ENCODE measurements at places on chromosomes 5 and 9.
A peak's percentile ranks its signal among the peaks of the same experiment; 100 is the strongest.

DNA sequence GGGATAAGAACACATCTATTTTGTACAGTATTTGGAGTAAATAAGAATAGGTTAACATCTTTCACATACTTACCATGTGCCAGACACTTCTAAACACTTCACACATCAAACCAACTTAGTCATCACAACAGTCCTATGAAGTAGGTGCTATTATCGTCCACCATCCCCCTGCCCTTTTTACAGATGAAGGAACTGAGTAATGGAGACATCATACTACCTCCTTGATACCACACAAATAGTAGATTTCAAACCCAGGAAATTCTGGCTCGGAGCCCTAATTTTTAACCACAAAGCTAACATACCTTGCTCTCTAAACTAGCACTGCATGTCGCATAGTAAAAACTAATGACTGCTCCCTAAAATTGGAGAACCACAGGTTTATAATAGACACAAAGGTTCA, 4.2 kb upstream of the ZNF366 start:
- DNase-seq = no peak

DNA sequence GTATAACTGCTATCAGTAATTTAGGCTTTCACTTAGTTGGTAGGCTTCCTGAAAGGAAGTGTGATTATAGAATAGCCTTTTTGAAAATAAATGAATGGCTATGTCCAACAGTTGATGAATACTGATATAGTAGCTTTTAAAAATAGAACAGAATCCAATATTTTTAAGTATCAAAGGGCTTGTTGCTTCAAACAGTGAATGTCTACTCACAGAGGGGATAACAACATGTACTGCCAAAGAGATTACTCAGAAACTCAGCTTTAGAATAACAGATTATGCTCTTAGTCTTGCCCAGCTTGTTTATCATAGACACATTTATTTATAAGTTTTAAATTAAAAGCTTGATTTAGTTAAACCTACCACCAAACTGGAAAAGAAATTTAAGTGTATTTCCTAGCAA, 132.6 kb downstream of the XRCC4 start:
- DNase-seq = no peak

DNA sequence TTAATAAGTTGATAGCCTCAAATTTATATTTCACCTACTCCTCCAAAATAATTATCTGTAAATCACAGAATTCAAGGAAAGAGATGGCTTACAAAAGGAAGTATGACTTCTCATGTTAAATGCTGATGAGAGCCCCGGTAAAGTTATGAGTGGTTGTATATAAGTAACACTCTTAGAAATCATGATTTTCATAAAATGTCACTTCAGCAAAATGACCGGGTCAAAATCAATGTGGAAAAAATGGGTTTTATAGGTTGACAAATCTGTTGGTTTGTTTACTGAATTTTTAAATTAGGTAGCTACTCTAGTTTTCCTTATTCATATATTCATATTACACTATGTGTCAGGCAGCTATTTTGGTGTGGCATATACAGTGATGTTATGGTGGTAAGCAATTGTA, 1131.0 kb downstream of the TAF11L14 start:
- DNase-seq = no peak

GRCh38 chr9:126375386-126375785, 48.8 kb downstream of the MVB12B start:
- DNase-seq = peak; percentile 72

- DNase-seq = no peak
These were observed 124.4 kb upstream of the ADCY2 start for GRCh38 chr5:7271435-7272084.

- no peak for DNase-seq
These were observed 38.0 kb upstream of the FANCC start for GRCh38 chr9:95355500-95355899.

DNA sequence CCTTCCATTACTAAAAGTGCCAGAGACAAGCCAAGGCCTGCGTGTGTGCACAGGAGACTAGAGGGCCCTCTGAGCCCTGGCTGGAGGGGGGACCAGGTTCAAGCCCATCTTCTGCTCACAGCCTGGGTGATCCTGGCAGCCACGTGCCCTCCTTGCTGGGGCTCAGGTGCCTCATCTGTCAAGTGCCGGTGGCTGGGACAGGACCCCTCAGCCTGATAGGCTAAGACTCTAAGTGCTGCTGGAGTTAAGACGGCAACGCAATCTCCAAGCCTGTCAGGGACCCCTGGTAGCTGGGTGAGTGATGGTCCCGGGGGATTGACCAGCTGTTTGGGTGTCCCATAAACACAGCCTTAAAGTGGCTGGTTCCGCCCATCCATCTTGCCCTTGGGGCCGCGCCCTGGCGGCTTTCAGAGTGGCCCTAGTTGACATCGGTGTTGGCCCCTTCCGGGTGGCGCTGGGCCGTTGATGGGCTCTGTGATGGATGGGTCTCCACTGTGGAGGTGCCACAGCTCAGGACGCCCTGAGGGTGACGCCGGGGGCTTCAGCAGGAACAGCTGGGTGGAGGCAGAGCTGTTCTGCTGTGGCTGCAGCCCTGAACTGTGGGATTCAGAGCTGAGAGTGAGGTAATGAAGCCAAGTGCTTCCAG, 136.2 kb downstream of the BARX1 start:
- no peak for DNase-seq

DNA sequence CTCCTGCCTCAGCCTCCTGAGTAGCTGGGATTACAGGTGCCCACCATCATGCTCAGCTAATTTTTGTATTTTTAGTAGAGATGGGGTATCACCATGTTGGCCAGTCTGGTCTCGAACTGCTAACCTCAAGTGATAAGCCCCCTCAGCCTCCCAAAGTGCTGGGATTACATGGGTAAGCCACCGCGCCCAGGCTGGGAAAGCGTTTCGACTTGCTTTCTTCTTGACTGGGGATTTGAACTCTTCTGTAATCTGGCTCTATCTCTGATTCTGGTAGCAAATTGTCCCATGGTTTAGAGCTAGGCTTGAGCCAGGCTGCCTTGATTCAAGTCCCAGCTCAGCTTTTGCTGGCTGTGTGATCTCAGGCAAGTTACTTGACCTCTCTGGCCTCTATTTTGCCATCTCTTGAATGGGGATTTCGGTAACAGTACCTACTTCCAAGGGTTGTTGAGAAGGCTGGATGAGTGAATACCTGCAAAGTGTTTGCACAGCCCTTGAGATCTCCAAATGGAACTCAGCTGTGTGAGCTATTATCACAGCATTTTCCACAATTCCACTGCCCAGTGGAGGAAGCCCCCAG, 20.5 kb upstream of the MVB12B start:
- no peak for DNase-seq

DNA sequence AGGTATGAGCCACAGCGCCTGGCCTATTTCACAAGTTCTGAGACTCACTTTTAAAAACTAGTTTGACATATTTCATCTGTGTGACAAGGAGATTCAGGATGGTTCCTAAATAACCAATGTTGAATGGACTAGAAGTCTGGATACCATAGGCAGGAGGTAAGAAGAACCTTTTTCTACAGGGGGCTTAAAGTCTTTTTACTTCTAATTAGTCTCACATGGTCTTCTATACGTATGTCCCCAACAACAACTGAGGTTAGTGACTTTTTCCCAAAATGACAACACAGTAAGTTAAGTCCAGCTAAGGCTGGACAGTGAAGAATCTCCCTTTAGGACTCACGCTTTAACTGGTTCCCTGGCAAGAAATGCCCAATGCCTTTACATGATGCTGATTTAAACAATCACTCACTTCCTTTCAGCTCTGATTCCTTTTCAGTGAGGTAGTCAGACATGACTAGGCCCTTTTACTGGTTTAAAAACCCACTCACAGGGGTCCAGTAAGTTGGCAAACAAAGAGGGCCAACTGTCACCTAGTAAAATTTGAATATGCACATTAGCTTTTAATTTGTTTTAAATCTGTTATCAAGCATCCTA, 12.1 kb upstream of the HAUS6 start:
- no peak for DNase-seq

DNA sequence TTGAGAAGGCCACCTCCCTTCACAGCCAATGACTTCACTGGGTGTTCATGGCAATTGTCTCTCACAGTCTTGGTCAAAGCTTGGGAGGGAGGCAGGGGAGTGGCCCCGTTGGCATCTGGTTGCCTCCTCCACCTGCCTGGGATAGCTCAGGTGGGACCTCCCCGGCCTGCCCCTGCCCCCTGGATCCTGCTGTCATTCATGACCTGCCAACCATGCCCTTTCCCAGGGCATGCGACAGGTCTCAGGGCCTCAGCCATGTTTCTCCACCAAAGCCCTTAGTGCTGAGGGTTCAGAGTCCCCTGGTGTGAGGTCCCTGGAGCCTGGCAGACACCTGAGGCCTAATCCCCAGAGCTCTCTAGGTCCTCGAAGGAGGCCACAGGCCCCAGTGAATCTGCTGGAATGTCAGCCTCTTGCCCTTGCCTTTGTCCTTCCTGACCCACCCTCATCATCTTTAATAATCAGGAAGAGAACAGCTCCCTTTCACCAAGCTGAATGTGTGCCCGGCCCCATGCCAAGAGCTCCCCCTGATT, 5.6 kb downstream of the DAB2IP start:
- DNase-seq = no peak

DNA sequence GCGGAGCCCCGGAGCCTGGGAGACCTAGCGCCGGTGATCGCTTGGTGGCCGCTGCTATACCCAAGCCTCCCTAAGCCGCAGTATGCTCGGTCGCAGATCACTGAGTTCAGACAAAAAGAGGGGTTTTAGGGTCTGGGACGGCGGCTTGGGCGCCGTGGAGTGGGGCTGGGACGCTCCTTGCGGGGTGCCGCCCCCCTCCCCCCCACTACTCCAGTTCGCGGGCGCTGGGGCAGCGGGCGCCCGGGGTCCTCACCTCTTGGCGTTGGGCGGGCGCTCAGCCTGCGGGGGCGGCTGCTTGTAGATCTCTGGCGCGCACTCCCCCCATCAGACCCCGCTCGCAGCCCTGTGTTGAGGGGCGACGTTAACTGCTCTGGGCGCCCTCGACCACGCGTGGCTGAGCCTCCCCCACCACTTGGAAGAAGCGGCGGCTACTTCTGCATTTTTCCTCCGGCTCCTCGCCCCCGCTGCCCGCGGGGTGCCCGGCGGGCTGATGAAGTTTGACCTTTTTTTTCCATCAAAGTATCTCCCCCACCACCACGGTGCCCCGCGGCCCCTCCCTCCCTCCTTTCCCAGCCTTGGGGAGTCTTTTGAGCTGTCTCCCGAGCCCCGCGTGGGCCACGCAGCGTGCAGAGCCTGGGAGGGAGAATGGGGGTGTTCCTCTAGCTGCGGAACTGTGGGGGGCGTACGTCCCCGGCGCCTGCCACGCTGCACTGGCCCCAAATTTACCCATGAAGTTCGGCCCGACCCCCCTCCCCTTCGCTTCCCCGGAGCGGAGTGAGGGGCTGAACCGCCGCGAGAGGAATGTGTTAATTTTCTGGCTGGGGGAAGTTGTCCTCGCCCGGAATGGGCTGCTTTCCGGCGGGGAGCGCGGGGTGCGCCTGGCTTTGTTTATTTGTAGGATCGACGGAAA, 1.2 kb downstream of the CXXC5 start:
- peak; percentile 93 for DNase-seq

- no peak for DNase-seq
These were observed 163.5 kb downstream of the SEMA6A start for GRCh38 chr5:116411101-116411571.

DNA sequence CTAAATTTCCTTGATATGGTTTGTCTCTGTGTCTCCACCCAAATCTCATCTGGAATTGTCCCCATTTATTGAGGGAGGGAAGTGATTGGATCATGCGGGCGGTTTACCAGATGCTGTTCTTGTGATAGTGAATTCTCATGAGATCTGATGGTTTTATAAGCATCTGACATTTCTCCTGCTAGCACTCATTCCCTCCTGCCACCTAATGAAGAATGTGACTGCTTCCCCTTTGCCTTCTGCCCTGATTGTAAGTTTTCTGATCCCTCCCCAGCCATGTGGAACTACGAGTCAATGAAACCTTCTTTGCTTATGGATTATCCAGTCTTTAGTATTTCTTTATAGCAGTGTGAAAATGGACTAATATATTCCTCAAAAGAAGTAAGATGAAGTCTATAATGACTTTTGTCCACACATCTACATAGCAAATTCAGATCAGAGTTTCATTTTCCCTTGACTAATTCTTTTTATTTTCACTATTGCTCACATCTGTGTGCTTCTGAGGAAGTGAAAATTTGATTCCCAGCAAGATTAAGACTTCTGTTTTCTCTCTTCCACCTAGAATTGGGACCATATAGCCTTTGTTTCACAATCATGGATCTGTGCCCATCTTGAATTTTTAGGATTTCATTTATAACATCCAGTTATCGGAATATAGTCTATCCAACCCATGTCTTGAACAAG, 393.5 kb downstream of the DMAC1 start:
- DNase-seq = no peak

DNA sequence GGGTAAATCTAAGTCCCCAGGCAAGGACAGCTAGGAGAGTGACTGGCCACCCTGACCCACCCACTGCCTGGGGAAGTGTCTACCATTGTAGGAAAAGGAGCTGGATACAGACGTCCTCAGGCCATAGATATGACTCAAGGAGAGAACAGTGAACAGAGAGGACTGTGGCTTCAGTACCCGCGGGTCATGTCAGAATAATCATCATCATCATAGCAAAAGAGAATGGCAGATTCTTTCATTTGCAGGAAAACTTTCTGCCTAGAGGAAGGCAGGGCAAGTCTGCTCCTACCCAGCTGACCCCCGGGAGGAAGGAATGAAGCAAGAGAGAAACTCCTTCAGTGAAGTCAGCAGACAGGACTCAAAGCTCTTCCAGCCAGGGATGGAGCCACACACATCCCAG, 52.2 kb upstream of the UBTD2 start:
- DNase-seq = no peak

GRCh38 chr5:111853748-111854147, 96.8 kb upstream of the NREP start:
- no peak for DNase-seq
